ENCODE measurements at places on chromosomes 6 and 20.

DNA sequence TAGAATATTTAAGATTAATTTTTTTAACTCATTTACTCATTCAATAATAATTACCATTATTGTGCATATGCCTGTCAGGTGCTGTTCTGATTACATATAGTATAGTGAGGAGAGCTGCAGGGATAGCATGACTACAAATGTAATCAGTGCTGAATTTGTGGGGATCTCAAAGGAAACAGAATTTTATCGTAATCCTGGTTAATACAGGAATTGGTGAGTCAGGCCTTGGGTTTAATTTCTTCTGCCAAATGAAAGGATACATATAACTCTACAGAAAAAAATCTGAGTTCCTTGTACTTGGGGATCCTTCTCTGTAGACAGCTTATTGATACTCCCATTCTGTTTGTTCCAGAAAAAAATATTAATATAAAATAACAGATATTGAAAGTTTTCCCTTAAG lies 297.2 kb downstream of the GJA1 start:
- no peak for DNase-seq

DNA sequence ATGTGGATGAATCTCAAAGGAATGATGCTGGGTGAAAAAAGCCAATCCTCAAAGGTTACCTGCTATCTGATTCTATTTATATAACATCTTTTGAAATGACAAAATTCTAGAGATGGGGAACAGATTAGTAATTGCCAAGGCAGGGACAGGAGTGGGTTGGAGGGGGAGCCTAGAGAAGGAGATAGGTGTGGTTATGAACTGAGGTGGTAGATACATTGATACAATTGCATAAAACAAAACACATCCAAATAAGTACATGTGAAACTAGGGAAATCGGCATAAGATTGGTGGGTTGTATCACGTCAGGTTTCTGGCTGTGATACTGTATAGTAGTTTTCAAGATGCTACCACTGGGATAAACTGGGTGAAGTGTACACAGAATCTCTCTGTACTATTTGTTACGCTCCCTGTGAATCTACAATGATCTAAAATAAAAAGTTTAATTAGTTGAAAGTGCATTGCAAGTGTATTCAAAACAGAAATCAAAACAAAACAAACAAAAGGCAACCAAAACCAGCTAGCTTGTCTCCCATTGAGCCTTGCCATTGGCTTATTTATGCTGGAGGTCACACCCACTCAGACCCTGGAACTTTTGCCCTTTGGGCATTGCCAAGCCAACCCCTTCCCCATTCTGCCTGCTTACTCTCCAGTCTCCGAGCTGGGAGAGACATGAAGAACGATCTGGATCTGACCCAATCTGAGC lies 27.8 kb downstream of the PPP1R16B start:
- DNase-seq, result no peak

- DNase-seq, result no peak
Observed at GRCh38 chr6:85660181-85660611, 17.5 kb upstream of the SYNCRIP start.

GRCh38 chr6:54876365-54876764 lies 29.8 kb downstream of the FAM83B start:
- no peak for DNase-seq

- DNase-seq, result no peak
Observed at GRCh38 chr6:137866200-137866913, 702 bp upstream of the TNFAIP3 start.

GRCh38 chr6:103183831-103184411 lies 1675.8 kb downstream of the HACE1 start:
- no peak for DNase-seq

- no peak for DNase-seq
Observed at GRCh38 chr6:3654898-3655297, 96.6 kb downstream of the PXDC1 start.

DNA sequence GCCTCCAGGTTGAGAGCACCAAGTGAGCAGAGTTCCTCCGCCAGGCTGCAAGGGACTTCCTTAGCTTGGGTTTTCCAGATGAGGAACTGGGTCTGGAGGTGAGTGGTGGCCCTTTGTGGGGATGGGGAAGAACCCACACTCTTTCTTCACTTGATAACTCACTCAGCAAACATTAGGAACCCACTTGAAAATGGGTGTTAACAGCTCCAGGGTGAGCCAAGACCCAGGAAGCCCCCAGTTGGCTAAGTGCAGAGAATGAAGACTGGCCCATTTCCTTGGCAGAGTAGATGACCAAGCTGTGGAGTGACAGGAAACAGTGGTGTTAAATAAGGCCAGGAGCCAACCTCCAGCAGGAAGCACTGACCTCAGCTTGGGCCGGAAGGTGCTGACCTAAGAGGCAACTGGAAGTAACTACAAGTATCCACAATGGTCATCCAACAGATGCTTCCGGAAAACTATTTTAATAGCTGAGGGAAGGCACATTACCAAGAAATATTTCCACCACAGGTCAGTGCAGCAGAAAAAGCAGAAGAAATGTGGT lies 22.7 kb downstream of the MRPL14 start:
- DNase-seq, result no peak

GRCh38 chr20:38095017-38095686 lies 61.6 kb downstream of the RPRD1B start:
- DNase-seq, result no peak

- DNase-seq, result no peak
Observed at GRCh38 chr20:50347284-50348063, 156.8 kb downstream of the CEBPB start.

DNA sequence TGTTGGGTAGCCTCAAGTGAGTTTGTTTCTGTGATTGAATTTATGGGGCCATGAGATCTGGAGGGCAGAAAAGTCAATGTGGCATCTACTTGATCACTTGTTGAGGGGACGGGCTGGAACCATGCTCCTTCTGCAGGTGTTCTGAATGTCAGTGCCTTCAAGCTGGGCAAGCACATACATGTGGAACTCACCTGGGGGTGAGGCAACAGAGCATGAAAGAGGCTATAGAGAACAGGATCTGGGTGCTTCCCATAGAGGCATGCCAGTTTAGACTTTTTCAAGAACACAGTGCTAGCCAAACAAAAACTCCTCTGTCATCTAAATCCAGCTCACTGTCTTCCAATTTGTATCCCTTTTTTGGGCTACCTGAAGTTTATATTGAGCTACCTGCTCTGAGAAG lies 77.8 kb upstream of the SLC35B3 start:
- DNase-seq, result no peak

DNA sequence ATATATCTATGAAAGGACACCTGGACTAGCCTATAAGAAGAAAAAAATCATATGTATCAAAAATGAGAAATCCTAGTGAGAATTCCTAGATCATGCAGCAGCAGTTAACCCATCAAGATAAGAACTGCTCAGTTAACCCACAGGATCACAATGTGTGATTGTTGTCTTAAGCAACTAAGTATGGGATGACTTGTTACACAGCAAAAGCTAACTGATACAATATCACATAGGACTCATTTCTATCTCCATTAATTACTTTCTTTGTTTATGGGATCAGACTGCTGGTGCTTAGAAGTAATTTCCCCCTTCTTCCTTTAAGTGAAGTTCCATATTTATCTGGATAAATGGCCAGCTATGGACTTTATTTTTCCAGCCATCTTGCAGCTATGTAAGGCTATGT lies 280.8 kb upstream of the MARCKS start:
- no peak for DNase-seq

DNA sequence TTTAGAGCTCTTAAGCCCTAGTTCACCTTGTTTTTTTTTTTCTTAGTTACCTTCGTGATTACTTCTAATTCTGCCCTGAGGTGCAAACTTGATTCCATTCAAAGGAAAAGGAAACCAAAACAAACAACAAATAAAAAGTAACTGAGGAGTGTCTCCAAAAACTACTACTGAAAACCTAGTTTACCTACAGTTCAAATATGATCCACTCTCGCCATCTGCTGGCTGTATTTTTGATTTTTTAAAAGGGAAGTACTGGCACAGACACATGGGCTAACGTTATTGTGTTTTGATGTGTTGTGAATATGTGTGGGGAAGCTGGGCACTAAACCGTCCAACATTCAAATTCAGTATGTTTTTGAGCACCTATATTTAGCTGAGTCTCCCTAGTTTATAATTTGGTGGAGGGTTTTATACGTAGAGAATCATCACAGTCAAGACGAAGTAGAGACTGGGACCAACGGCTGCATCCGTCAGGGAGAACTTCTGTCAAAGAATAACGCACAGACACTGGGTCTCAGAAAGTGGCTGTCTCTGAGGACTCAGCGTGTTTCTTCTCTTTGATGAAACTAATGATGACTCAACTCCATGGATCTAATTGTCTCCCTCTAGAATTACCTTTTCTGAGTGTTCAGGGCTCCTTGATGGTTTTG lies 373.5 kb upstream of the BTBD3 start:
- DNase-seq, result no peak

- DNase-seq, result no peak
Observed at GRCh38 chr6:2129182-2129621, 116.2 kb downstream of the GMDS start.

DNA sequence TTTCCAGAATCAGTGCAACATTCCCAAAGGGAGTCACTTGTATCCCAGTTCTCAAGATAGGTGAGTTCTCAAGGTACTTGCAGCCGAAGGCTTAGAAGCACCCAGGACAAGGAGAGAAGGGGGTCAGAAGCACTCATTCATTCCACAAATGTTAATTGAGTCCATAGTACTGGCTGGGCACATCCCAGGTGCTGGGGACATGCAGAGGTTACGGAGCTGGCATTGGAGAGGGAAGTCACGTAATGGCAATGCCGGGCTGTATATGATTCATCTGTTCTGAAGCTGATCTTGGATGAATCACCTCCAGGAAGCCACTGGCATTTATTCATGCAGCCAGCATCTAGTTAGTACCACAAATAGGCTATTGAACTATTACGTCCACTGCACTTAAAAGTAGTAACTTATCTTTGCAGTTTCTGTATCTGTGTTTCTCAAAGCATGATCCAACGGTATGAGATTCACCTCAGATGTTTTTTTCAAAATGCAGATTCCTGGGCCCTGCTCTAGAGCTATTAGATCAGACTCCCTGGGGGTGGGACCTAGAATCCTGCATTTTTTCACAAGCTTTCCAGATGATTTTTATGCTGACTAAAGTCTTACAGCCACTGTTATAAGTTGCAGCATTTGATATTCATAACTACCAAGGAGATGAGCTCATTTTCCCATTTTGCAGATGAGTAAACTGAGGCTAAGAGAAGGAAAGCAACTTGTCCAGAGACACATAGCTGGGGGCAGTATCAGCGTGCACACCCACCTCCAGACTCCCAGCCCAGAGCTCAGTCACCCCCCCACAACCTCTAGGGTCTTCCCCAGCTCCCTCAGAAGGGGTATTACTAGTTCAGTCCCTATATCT lies 44.1 kb upstream of the ID1 start:
- no peak for DNase-seq

DNA sequence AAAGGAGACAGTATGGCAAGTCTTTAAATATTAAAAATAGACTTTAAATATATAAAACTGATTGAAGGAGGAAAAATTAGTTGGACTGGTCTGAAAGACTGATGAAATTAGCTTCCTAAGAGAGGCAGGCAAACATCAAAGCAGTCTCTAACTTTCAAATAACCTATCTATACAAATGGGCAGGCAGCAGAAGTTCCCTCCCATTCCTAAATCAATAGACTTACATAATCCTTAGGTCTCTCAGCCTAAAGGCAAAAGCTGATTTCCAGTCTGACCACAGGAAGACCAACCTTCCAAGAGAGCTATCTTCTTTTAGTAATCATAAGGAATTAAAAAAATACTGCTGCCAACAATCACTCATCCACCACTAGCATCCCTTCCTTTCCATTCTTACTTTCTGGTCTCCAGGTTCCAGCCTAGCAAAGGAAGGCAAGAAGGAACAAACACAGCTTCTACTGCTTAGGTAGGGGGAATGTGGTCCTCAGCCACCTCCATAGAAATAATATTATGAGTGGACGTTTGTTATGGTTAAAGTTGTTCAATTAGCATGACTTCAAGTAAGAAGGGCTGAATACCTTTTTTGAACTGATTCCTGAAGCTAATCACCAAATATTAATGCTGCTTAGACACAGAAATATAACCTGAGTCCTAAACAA lies 44.1 kb downstream of the SESN1 start:
- no peak for DNase-seq

- DNase-seq, result no peak
Observed at GRCh38 chr6:114404339-114404955, 61.6 kb upstream of the HS3ST5 start.

DNA sequence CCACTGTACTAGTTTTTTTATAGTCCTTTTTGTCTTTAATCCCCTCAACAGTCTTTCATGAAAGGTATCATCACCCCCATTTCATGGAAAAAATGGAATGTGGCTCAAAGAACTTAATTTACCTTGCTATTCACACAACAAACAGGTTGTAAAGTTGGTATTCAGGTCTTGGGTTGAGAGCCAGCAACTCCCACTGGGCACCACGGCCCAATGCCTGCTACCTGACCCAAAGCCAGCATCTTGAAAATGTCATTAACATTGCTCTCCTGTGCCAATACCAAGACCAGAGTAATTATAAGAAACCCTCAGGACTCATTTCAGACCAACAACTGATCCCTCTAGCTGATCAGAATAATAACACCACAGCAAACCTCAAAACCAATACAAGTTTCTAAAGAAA lies 75.7 kb downstream of the METTL24 start:
- no peak for DNase-seq

DNA sequence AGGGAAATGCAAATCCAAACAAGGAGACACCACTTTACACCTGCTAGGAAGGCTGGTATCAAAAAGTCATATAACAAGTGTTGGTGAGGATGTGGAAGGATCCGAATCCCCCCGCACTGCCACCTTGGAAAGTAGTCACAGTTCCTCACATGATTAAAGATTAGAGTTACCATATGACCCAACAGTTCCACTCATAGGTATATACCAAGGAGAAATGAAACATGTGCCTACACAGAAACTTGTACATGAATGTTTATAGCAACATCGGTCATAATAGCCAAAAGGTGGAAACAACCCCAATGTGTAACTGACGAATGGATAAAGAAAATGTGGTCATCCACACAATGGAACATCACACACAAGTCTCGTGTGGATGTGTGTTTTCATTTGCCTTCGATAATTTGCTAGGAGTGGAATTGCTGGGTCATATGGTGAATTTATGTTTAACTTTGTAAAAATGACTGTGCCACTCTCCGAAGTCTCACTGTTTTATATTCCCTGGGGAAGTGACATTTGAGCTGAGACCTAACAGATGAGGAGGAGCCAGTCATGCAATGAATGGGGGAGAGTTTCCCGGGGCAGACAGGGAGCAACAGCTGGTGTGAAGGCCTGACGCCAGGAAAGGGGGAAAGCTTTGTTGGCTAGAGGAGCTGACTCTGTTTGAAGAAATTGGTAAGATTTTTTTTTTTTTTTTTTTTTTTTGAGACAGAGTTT lies 125.9 kb upstream of the MLN start:
- no peak for DNase-seq

All from activated T-helper 9 cell treated with anti-CD3 and anti-CD28 coated beads, Interleukin-2, amount 50 U/mL, for 16 hours (primary cell).